ENCODE measurements at places on chromosomes 3 and 15.

GRCh38 chr15:49865925-49866757 lies 245.3 kb downstream of the DTWD1 start:
- DNase-seq, result no peak

GRCh38 chr15:51341366-51342226 lies at the start of gene GLDN:
Gene GLDN, plus strand, starts transcription at chr15:51341655. Its CDS starts 30 bp downstream, at chr15:51341685.
- no peak for DNase-seq

DNA sequence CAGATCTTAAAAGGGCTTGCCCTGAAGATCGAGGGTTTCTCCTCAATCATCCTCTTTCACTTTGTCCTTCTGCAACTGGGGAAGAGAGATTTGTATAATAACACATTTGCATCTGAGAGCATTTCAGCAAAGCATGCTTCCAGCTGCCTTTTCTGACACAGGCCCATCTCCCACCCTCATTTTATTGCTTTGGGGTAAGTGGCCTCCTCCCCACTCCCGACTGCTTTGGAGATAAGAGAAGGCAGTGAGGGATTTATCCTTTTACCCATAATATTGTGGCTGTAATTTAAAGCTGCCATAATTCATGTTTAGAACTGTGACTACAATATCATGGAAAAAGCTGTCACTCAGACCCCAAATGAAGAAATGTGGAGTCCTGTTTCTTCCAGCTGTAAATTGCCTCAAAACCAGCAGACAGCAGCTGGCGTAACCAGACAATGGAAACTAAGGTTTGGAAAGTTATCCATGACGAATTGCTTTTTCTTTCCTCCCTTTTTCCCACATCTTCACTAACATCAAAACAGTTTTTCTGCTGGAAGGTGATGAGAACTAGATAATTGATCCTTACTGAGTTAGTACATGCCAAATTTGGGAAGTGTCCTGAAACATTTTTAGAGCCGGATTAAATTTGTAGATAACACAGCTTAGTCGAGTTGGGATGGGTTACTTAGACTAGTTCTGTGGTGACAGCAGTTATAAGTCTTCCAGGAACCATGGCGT lies 104.2 kb upstream of the PFN2 start:
- DNase-seq, result no peak

- DNase-seq, result peak; percentile 75
Measured at GRCh38 chr3:130276203-130276803, 69.2 kb upstream of the COL6A5 start.

DNA sequence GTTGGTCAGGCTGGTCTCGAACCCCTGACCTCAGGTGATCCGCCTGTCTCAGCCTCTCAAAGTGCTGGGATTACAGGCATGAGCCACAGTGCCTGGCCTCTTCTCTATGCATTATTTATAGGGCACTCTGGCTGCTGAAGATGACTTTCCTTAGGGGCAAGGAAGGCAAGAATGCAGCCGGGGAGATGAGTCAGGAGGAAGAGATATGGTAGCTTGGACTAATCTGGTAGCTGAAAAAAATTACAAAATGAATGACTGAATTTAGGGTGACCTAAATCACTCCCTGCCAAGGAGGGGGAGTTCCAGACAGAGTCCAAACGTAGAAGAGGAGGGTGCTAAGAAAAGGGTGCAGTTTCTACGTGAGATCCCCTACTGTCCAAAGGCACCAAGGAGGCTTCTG lies 14.2 kb downstream of the RHCG start:
- DNase-seq, result no peak

- DNase-seq, result no peak
Measured at GRCh38 chr3:52841211-52841980, 6.6 kb upstream of the MUSTN1 start.

- DNase-seq, result no peak
Measured at GRCh38 chr3:139897759-139898158, 37.2 kb upstream of the CLSTN2 start.

DNA sequence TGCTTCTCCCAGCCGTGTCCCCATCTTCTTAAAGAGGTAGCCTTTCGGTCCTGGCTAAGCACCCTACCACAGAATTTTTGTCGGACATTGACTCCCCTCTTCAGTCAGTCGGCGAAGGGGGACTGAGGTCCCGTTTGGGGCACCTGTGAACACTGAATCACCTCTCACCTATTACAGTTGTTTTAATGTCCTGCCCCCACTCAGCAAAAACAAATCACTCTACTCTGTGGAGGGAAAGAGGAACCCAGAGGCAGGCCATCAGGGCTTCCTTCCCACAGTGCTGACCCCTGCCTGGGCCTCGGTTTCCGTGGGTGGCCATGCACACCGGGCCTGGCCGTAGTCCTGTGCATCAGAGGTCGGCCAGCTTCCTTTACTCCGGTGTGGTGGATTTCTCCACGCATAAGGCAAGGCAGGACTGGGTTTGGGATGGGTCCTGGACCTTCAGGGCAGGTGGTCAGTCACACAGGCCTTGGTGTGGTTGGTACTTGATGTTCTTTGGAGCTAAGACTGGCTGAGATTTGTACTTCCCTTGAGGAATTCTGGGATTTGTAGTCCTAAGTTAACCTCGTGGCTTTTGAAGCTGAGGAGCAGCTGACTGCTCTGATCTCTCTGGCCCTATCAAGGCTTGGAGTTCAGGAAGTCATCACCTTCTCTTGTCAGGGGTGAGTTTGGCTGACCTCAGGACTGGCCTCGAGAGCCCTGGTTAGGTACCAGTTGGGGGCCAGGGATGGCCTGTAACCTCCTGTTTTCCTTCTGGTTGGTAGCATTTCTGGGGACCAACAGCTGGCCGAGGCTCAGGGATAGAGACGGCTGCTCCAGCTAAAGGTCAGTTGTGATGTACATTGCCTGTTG lies 627 bp upstream of the FAM131A start:
- DNase-seq, result peak; percentile 81

- DNase-seq, result peak; percentile 22
Measured at GRCh38 chr3:172262991-172263608, 185.2 kb downstream of the GHSR start.

GRCh38 chr3:51024765-51025632 lies 350.3 kb downstream of the DOCK3 start:
- DNase-seq, result no peak

GRCh38 chr3:11553436-11554235 lies 90.1 kb downstream of the VGLL4 start:
- DNase-seq, result peak; percentile 20
